Skin of body (tissue), 3 donors: ENCODE measurements at places on chromosomes 7 and 10. TPM values are rescaled to one million over a fixed set of nuclear protein-coding genes. Genes with fewer than 3 reads are reported as not detected.

The TSPAN15 gene
- total RNA-seq: 23.4 TPM

The AGBL3 gene
- 2.0 TPM for total RNA-seq

The HOXA2 gene
- total RNA-seq: 0.89 TPM

The EGR2 gene
- total RNA-seq: 14.9 TPM

The CARD11 gene
- total RNA-seq: 0.59 TPM

The LRIT1 gene
- not detected for total RNA-seq

The GPR146 gene
- 9.3 TPM for total RNA-seq

The AKR1C8 gene
- total RNA-seq: 1.5 TPM

- no peak for DNase-seq
Observed at GRCh38 chr7:69550991-69551390, 47.3 kb upstream of the AUTS2 start.

DNA sequence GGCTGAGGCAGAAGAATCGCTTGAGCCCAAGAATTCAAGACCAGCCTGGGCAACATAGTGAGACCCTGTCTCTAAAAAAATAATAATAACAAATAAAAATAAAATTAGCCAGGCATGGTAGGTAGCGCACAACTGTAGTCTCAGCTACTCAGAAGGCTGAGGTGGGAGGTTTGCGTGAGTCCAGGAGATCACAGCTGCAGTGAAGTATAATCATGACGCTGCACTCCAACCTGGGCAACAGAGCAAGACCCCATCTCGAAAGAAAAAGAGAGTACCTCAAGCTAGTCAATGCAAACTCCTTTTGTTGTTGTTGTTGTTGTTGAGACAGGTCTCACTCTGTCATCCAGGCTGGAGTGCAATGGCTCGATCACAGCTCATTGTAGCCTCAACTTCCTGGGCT, 34.0 kb upstream of the NFE2L3 start:
- DNase-seq: no peak

DNA sequence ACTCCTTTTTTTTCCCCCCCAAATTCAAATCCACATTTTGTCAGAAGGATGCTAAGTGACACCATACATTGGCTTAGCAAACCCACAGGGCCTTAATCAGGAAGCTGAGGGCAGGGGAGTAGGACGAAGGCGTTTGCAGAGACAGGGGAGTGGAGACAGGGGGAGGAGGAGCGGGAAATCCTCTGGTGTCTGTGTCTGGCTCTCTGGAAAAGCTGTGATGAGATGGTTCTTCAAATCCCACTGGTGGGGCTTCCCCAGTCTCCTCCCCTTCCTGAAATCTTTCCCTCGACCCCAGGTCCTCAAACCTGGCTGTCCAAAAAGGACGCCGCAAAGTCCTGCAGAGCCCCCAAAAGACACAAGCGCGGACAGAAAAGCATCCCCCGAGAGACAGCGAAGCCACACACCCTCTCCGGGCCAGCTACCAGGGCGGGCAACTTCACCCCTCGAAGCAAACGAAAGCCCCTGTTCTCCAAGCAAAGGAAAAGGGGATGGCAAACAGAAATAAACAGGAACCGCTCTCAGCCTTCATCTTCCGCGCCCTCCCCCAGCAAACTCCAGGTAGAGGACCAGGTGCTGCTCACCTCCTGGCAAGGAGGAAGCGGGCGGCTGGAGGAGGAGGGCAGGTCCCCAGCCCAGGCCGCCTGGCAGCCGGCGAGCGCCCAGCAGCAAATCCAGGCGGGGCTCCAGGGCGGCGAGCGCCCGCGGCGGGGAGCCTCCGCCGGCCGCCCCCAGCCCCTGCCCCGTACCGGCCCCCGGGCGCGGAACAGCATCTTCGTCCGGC, 520 bp downstream of the ELAPOR2 start:
- DNase-seq: no peak

GRCh38 chr10:9992661-9993060, 1025.0 kb upstream of the CELF2 start:
- DNase-seq: no peak

GRCh38 chr10:119112056-119112455, 8.1 kb downstream of the DENND10 start:
- no peak for DNase-seq

- no peak for DNase-seq
Observed at GRCh38 chr7:65233409-65234034, 140.1 kb upstream of the ZNF92 start.

- DNase-seq: no peak
Observed at GRCh38 chr10:12500381-12501303, 151.3 kb downstream of the CAMK1D start.

DNA sequence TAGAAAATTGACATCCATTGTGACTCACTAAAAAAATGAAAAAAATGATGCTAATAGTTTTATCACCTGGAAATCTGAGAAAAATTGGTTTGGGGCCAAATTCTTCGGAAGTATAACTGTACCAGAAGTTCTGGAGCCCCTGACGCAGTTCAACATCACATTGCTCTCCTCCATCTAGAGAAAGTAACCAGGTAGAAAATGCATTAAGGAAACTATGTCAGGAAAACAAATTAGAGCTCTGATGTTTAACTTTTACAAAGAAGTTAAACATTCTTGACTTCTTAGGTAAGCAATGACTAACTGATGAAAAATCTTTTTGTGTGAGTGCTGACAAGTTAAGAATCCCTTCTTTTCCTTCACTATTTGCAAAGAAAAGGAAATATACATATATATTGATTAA, 61.1 kb upstream of the TMEM196 start:
- DNase-seq: no peak

DNA sequence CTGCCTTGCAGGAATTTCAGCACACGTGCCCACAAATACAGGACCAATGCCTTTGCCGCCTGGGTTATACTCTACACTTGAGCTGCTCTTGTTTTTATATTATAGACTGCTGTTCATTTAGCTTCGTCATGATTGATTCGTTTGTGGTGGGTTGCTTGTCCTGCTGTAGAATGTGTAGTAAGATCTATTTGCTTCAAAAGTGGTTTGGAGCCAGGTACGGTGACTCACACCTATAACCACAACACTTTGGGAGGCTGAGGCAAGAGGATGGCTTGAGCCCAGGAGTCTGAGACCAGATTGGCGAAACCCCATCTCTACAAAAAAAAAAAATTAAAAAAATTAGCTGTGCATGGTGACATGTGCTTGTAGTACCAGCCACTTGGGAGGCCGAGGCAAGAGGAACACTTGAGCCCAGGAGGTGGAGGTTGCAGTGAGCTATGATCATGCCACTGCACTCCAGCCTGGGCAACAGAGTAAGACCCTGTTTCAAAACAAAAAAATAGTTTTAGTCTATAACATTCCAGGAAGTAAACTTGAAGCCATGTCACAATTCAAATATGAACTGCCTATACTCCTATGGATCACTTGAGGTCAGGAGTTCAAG, 9.0 kb upstream of the RHBDD2 start:
- DNase-seq: no peak
